ENCODE measurements at places on chromosomes 3 and 15. TPM values are rescaled to one million over a fixed set of nuclear protein-coding genes. Genes with fewer than 3 reads are reported as not detected.

The CPNE9 gene
- total RNA-seq: 0.15 TPM

The MAGI1 gene
- total RNA-seq: 38.3 TPM

The TIGIT gene
- total RNA-seq: 0.23 TPM

The GADL1 gene
- not detected for total RNA-seq

The MESP2 gene
- total RNA-seq: 0.34 TPM

The ILDR1 gene
- not detected for total RNA-seq

The TRH gene
- total RNA-seq: not detected

All from right cardiac atrium (tissue), 5 donors.